ENCODE measurements at places on chromosomes 5 and 9. TPM values are rescaled to one million over a fixed set of nuclear protein-coding genes. Genes with fewer than 3 reads are reported as not detected.

The IFNW1 gene
- not detected for total RNA-seq

DNA sequence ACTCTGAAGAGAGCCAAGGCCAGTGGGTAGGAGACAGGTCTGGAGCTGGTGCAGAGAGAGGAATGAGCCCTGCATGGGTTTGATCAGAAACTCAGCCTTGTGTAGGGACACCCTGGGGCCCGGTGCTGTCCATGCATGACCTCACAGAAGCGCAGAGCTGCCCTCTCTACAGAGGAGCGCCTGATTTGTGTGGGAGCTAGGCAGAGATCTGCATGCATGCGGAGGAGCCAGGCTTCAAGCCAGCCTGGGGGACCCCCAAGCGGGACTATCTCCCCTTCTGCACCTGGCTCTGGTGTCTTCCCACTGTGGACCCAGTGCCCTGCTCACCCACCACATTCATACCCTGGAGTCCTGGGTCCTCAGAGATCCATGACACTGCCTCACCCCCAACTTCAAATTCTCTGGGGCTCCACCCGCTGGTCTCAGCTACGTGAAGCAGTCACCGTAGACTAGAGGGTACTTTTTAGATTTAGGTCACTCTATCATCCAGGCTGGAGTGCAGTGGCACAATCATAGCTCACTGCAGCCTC, 2.6 kb upstream of the LCN2 start:
- peak; percentile 42 for DNase-seq

DNA sequence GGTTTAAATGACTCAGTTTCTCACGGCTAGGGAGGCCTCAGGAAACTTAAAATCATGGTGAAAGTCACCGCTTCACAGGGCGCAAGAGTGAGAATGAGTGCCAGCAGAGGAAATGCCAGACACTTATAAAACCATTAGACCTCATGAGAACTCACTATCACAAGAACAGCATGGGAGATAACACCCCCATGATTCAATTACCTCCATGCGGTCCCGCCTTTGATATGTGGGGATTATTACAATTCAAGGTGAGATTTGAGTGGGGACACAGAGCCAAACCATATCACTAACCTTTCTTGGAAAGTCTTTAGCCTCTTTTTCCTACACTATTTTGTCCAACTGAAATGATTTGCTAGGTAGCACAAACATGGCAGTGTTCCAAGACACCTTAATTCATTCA, 533.9 kb upstream of the NUDT12 start:
- no peak for DNase-seq

DNA sequence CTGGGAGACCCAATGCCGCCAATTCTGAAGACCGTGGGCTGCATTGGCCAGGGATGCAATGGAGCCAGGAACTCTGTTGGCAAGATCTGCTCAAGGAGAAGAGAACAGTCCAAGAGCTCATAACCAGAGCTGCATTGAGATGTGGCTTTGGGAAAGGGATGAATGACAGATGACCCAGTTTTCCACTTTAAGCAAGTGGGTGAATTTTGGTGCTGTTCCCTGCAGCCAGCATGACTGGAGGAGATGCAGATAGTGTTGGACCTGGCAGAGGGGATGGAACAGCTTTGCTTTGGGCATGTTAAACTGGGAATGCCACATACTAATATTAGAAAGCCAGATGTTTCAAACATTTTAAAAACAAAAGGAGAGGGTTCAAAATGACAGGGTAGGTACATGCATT, 143.1 kb downstream of the FSTL4 start:
- peak; percentile 9 for DNase-seq

- no peak for DNase-seq
These were observed 1.4 kb downstream of the SLC36A2 start for GRCh38 chr5:151345808-151346478.

DNA sequence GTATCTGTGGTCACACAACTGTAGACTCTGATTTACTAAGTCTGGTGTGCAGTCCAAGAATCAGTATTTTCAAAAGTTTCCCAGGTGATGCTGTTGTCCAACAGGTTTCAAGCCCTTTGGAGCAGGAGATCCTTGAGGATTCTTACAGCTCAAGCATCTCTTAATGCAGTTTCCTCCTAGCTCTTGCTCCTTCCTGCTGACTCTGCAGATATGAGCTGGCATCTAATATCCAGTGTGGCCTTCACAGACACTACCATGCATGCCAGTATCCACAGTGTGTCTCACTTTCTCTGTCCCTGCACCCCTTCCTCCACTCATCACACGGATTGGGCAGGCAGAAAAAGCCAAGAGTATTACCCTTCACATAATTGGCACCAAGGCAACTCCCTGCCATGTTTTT, 182.2 kb upstream of the TNC start:
- no peak for DNase-seq

All from suprapubic skin (tissue), 4 donors.